Stimulated activated CD4-positive, alpha-beta T cell treated with anti-CD3 and anti-CD28 coated beads, Interleukin-4, amount 100 ng/mL, for 24 hours (primary cell): ENCODE measurements at places on chromosomes 2 and 18.
A peak's percentile ranks its signal among the peaks of the same experiment; 100 is the strongest.

GRCh38 chr2:179751163-179751809 lies 110.1 kb downstream of the ZNF385B start:
- DNase-seq: no peak

GRCh38 chr2:20411361-20411894 lies 35.4 kb upstream of the RHOB start:
- DNase-seq: peak; percentile 75

- no peak for DNase-seq
These were observed 88.4 kb downstream of the CABLES1 start for GRCh38 chr18:23223641-23224040.

- DNase-seq: no peak
These were observed 24.5 kb upstream of the SP5 start for GRCh38 chr2:170690640-170691039.

GRCh38 chr2:104049438-104049837 lies 804.5 kb upstream of the POU3F3 start:
- no peak for DNase-seq

DNA sequence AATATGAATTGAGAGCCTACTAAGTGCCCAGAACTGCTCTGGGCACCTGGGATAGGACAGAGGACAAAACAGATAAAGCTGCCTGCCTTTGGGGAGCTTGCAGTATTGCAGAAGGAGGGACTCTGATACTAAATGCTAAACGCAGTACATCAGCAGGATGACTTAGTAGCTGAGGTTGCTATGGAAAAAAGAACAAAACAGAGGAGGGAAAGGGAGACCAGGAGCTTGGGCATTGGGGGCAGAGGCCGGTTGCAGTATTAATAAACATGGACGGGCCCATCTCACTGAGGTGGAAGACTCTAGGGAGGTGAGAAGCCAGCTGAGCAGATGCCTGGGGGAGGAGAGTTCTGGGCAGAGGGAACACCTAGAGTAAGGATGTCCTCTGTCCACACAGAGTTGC lies 66.1 kb upstream of the SP3 start:
- DNase-seq: no peak

- DNase-seq: no peak
These were observed 227.3 kb upstream of the RAB12 start for GRCh38 chr18:8381821-8382459.

- no peak for DNase-seq
These were observed 352.4 kb downstream of the EIPR1 start for GRCh38 chr2:3025261-3025660.

DNA sequence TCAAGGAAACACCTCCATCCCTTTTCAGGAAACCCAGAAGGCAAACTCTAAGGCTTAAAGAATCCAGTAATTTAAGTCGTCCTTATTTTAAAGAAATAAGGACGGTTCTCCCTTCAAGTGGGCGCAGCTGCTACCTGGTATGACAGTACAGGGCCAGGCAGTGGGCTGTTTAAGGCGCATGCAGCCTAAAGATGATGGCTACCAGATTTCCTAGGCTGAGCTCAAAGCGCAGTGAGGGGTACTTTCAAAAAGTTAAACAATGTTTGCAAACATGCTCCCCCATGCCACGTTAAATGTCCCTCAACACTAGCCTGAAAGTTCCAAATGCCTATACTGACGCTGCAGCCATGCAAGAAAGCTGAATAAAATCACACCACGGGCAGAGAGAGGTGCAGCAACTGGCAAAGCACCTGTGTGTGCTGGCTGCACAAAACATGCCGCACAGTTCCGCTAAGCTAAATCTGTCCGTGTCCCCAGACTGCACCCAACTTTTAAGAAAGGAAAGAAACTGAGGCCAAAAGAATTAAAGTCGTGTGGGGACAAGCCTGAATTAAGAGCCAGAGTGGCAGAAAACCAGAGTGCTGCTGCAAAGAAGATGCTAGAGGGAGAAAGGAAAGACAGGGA lies 583 bp downstream of the HIBCH start:
- peak; percentile 8 for DNase-seq

- no peak for DNase-seq
These were observed 634.0 kb downstream of the LRP1B start for GRCh38 chr2:141496810-141497209.

- no peak for DNase-seq
These were observed 25.2 kb downstream of the IFIH1 start for GRCh38 chr2:162293122-162293786.

DNA sequence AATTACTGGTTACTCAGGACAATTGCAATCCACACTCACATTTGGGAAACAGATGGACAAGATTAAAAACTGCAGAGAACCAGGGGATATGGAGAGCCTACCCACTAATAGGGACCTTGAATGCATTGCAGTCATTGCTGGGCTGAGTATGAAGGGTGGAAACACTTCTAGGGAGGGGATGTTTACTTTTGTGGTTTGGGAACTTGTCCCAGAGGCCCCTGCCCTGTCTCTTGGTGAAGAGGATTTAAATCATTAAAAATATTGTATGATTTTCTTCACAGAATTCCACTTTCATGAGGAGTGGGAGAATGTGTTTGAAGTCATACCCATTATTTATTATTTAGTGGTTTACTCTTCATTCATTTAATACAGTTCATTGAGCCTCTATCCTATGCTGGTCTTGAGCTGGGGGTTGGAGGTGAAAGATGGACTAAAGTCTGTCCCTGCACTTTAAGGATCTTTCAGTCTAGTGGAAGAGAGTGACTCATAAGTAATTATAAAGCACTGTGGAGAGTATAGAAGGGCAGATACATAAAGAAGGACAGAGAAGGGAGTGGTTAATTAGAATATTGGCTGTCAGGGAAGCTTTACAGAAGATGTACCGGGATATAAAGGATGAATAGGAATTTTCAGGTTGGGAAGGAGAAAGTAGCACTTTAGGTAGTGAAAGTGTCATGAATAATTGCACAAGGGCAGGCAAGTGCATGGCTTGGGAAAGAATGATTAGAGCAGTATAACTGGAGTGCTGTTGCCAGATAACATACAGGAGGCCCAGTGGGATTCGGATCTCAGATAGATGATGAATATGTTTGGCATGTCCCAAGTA lies 313.4 kb downstream of the LPIN1 start:
- no peak for DNase-seq

DNA sequence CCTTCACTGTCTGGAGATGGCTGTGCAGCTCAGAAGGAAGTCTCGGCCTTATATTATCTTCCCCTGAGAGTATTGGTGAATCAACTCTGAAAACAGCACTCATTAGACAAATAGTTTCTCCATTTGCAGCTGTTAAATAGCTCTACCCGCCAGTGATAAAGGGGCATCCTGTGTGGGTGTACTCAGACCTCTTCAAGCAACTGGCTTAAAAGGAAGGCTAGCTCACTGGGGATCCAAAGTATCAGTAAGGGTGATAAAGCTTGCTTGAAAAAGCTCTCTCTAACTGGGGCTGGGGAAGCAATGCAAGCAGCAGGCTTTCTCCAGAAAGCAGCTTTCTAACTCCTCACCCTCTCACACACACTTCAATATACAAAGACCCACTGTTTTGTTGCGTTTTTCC lies 64.9 kb upstream of the PSMD14 start:
- DNase-seq: no peak

- DNase-seq: no peak
These were observed 293.5 kb downstream of the ARHGAP15 start for GRCh38 chr2:143422681-143423080.

- no peak for DNase-seq
These were observed 84.8 kb downstream of the CCBE1 start for GRCh38 chr18:59612381-59612780.

DNA sequence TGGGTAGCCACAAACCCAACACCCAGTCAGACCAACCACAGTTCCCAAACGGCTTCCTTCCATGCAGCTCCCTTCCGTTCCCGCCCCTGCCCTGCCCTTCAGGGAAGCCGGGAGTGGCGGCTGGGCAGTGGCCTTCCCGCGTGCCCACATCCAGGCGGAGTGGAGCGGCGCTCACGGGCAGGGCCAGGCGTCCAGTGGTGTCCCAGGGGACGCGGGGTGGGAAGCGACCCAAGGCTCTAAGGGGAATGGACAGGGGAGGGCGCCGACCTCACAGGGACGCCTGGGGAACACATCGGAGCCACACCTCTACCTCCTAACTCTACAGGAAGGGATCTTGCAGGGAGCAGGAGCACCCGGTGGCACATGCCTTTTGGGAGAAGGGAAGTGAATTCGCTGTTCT lies 225.9 kb upstream of the MGAT5 start:
- no peak for DNase-seq

GRCh38 chr2:28568533-28568932 lies 72.7 kb downstream of the PLB1 start:
- DNase-seq: no peak

DNA sequence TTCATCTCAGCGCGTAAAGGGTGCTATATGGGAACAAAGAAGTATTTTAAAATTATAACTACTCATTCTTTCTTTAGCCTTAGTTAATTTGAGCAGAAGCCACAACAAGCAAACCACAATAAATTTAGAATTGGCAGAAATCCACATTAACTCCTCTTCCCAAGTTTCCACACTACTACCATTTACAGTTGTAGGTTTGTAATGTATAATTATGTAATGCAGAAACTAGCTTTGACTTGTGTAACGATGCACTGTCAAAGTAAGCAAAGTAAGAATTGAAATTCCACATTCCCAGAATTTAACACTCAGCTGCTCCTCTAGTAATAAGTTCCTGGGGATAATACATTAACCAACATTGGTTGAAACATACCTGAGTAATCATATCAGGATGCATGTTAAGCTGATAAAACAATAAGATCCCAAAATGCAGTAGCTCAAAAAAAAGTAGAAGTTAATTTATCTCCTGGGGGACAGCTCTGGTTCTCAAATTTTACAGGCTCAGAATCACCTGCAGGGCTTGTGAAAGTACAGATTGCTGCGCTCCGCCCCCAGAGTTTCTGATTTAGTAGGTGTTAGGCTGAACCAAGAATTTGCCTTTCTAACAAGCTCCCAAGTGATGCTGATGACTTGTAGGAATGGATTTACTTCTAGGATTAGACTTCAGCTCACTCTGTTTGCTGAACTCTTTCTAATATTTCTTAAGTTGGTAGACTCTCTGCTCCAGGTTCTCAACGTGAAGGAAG lies 9.9 kb downstream of the GRP start:
- DNase-seq: no peak

- no peak for DNase-seq
These were observed 57.5 kb downstream of the ZRANB3 start for GRCh38 chr2:135473567-135473966.

DNA sequence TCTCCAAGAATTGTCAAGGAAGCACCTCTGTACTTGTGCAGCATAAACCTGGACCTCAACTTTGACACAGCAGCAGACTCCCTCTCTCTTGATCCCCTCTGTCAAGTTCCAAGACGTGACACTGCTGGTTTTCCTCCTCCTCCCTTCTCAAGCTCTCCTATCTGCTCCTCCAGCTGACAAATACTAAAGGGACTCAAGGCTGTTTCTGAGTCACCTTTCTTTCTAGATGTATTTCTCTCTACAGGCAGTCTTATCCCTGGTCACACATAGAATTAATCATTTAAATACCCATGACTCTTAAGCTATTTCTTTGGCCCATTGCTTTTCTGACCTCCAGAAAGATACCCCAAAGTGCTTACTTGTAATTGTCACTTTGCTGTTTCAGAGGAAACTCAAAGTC lies 53.5 kb downstream of the SEPTIN10 start:
- DNase-seq: no peak

DNA sequence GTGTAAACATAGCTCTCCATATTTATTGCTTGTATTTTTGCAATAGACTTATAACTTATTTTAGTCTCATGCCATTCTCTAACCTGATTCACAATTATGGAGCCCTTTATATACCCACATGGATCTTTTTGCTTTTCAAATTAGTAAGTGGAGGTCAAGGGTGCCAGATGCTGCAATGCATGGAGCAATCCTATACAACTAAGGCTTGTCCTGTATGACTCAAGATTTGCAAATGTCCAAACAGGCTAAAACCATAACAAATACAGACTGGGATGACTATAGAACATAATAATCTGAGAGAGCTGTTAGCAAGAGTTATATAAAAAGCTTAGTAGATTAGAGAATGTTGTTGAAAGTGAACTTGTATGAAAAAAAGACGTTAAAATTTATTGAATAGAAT lies 690.4 kb upstream of the NRXN1 start:
- DNase-seq: no peak

- DNase-seq: peak; percentile 70
These were observed at the start of gene RAB27B for GRCh38 chr18:54828281-54828881. RAB27B (plus strand) TSS chr18:54828477; CDS start chr18:54877586, 49,109 bp downstream.

DNA sequence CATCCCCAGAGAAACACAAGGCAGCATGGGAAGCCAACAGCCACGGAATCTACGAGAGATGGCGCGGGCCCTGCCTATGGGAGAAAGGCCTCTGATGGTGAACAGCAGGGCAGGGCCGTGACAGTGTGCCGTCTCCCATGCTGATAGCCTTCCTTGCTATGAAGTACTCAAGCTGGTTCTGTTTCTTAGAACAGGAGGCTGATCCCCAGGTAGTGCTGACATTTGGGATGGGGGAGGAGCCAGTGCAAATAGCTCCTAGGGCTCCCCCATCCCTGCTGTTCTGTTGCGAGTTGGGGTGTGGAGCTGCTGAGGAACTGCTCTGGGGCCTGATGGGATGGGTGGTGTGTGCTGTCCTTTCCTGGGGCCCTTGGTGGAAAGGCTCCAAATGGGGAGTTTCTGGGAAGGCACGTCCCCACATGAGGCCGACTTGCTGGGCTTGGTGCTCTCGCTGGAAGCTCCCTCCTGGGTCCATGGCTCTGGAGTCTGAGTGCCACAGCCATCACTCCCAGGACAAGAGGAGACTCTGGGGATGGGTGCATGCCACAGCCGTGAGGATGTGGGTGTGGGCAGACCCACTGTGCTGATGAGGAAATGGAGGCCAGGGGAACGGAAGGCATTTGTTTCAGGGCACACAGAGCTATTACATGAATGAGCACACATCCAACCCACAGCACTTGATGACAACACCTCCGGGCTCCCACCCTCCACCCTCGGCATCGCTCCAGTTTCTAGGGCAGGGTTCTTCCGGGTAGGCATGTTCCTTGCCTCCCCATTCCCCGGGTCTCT lies 246.8 kb downstream of the HDAC4 start:
- DNase-seq: no peak

DNA sequence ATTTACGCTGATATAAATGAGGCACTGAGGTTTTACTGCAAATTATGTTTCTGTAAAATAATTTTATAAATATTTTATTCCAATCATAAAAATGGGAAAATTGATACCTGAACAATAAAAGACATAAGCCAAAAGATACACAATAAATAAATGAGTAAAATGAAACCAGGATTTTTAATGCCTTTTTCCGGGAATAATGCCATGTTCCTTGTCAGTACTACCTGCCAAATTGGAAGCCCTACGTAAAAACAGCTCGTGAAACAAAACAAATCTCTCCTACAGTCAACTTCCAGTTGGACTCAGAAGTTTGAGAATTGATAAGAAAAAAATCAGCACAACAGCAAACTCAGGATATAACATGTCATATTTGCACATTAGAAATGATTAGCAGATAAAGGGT lies 18.0 kb downstream of the GALNT3 start:
- DNase-seq: no peak

DNA sequence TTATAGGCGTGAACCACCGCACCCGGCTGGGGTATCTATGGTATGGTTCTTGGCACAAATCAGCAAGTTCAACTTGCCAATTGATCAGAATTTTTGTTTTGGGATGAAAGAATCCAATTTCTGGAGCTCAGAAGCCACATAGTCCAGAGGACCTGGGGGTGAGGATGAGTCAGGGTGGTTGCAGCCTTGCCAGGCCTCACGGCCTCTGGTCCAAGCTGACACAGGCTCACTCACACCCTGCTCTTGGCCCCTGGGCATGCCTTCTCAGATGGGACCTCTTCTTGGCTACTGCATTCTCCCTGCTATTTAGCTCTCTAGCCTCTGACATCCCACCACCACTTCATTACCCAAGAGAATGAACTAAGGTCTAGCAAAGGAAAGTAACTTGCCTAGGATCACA lies 16.3 kb downstream of the CAPG start:
- DNase-seq: no peak
